ENCODE measurements at places on chromosomes 7 and 10.
A peak's percentile ranks its signal among the peaks of the same experiment; 100 is the strongest.

DNA sequence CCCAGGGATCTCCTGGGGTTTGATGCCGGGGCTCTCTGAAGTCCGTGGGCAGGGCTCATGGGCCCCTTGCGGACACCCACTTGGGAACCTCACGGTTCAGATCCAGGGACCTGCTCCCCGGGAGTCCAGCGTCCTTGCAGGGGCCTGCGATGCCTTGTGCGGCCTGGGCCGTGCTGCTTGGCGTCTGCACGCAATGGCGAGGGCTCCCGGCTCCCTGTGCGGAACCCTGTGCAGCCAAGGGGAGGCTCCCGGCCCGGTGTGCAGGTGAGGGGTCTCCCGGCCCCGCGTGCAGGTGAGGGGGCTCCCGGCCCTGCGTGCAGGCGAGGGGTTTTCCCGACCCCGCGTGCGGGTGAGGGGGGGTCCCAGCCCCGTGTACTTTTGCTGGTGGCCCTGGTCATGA is 146.7 kb downstream of the DNAJB6 start:
- DNase-seq, result no peak
- no peak overlapping the region for H3K4me3 ChIP-seq
- H3K4me1 ChIP-seq, result no peaks in the 10 kb centered on the region
- peaks cover 5% of the 10 kb centered on the region for H3K27me3 ChIP-seq
- H3K36me3 ChIP-seq, result no peaks in the 10 kb centered on the region
- no peak overlapping the region for H3K27ac ChIP-seq

DNA sequence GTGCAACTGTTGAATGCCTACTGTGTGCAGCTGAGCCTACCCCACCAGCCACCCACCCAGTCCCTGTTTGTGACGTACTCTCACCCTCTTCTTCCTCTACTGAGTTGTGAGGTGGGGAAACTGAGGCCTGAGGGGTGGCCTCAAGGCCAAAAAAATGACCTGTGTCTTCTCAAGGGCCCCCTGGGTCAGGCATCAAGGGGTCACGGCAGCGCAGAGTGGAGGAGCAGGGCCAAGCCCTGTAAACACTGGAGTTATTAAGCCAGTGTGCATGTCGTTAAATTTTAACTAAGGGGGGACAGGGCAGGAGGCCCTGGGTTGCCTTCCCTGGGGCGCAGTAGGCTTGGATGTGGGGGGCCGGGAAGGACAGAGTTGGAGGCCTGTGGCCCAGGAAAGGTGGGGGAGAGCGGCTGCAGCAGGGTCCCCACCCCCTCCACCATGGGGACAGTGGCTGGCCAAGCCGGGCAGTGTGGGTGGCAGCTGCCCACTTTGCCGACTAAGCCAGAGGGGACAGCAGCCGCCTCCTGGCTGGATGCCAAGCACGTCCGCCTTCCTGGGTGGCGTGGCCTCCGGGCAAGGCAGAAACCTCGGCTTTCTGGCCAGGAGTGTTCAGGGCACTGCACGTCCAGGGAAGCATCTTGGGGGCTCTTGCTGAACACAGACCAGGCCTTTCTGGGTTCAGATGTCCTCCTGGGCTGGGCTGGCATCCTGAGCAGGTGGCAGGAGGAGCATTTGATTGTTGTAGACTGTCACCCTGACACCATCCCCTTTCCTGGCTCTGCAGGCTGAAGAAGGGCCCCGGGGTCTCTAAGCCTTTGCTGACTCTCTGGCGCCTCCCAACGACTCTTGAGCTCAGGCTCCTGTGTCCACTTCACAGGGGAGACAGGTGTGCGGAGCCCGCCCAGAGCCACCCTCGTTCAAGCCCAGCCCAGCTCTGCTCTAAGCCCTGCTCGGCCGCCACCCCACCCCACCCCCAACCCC is 1.9 kb downstream of the SLC29A4 start:
- H3K4me1 ChIP-seq, result peaks cover 2% of the 10 kb centered on the region
- H3K36me3 ChIP-seq, result no peaks in the 10 kb centered on the region
- H3K4me3 ChIP-seq, result no peak overlapping the region
- H3K27ac ChIP-seq, result no peak overlapping the region

DNA sequence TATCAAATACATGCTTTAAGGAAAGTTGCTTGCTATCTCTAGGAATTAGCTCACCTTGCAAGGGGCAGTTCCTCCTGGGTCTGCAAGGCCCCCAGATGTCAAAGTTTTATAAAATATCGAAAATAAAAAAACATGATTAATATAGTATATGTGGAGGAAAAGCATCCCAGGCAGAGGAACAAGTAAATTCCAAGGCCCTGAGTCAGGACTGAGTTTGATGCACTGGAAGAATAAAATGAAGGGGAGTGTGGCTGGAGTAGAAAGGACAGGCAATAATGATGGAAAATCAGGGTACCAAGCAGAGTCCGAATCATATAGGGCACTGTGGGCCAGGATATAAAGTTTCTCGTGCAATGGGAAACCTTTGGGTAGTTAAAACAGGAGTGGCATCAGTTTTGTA is 112.4 kb upstream of the EEPD1 start:
- H3K4me1 ChIP-seq, result no peaks in the 10 kb centered on the region
- H3K4me3 ChIP-seq, result no peak overlapping the region
- peaks cover 8% of the 10 kb centered on the region for H3K27me3 ChIP-seq
- H3K27ac ChIP-seq, result no peak overlapping the region
- H3K36me3 ChIP-seq, result no peaks in the 10 kb centered on the region

DNA sequence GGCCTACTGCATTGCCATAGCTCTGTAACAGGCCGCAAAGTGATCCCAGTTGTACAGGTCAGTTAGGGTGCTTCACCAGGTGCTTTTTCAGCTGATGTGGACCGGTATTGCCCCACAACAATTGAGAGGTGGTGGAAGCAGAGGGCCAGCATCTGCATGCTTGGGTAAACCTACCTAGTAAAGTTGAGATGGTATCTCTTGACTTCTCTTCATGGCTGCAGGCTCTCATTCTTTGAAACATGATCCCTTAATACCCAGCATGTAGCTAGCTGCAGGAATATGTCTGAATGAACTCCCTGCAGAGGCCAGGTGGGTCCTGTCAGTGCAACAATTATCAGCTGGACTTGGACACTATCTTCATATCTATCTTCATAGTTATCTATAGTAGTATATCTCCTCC is 60.7 kb upstream of the CCDC6 start:
- DNase-seq, result no peak
- H3K36me3 ChIP-seq, result no peaks in the 10 kb centered on the region
- H3K4me3 ChIP-seq, result no peak overlapping the region
- H3K27ac ChIP-seq, result no peak overlapping the region
- H3K4me1 ChIP-seq, result no peaks in the 10 kb centered on the region
- H3K27me3 ChIP-seq, result peaks cover under 1% of the 10 kb centered on the region

DNA sequence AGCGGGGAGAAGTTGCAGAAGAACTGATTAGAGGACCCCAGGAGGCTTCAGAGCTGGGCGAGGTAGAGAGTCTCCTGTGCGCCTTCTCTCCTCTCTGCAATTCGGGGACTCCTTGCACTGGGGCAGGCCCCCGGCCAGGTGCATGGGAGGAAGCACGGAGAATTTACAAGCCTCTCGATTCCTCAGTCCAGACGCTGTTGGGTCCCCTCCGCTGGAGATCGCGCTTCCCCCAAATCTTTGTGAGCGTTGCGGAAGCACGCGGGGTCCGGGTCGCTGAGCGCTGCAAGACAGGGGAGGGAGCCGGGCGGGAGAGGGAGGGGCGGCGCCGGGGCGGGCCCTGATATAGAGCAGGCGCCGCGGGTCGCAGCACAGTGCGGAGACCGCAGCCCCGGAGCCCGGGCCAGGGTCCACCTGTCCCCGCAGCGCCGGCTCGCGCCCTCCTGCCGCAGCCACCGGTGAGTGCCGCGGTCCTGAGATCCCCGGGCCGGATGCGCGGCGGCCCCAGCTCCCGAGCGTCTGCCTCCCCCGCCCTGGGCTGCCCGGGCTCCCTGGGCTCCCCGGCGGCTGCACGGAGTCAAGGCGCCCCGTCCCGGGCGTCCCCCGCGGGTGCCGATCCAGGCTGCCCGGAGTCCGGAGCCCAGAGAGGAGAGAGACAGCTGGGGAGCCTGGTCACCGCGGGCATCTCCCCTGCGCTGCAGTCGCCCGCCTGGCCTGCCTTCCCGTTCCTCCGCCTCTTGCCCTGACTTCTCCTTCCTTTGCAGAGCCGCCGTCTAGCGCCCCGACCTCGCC is at the start of gene PLAU:
Gene PLAU (plus strand): TSS at position 369 of the 789 bp plus-strand sequence. CDS start 424 bp downstream, outside the sequence.
- H3K4me3 ChIP-seq, result peak within 1 kb of the TSS; percentile 94
- H3K36me3 ChIP-seq, result peaks cover 3% of the 10 kb centered on the region
- peak; percentile 33 for DNase-seq
- H3K27me3 ChIP-seq, result peaks cover 15% of the 10 kb centered on the region
- peaks cover 34% of the 10 kb centered on the region for H3K4me1 ChIP-seq
- peak within 1 kb of the TSS; percentile 81 for H3K27ac ChIP-seq

GRCh38 chr10:130359711-130360110 is 223.5 kb downstream of the GLRX3 start:
- peaks cover 3% of the 10 kb centered on the region for H3K27me3 ChIP-seq
- H3K4me1 ChIP-seq, result no peaks in the 10 kb centered on the region
- H3K27ac ChIP-seq, result no peak overlapping the region

Data from immature natural killer cell (primary cell).